ENCODE measurements at places on chromosomes 6 and 20.
A peak's percentile ranks its signal among the peaks of the same experiment; 100 is the strongest.

GRCh38 chr6:80489911-80490635 lies 383.6 kb downstream of the BCKDHB start:
- DNase-seq: no peak

DNA sequence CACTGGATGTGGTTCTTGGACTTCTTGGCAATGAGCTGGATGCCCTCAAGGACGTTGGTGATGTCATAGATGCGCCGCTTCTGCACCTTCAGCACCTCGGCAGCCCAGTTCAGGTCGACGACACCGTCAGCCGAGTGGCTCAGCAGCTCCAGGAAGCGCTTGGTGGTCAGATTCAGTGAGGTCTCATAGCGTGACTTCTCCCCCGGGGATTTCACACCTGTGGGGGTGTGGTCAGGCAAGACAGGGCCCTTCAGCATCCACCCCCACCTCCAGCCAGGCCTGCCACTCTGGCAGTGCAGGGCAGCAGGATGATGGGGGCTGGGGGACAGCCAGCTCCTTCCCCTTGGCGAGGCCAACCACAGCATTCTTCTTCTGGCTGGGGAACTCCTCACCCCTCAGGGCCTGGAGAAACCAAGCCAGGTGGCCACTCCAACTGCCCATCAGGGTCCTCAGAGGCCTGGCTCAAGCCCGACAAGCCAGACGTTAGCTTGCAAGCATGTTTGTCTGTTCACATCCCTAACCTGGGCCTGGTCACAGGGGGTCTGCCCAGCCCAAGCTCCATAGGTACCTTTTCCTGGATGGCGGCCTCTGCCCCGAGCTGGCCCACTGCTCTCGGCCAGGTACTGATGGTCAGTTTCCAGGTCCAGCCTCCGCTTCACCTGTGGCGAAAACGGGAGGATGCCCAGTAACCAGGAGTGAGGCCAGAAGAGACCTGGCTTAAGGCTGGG lies 5.7 kb upstream of the NECAB3 start:
- DNase-seq: peak; percentile 40

DNA sequence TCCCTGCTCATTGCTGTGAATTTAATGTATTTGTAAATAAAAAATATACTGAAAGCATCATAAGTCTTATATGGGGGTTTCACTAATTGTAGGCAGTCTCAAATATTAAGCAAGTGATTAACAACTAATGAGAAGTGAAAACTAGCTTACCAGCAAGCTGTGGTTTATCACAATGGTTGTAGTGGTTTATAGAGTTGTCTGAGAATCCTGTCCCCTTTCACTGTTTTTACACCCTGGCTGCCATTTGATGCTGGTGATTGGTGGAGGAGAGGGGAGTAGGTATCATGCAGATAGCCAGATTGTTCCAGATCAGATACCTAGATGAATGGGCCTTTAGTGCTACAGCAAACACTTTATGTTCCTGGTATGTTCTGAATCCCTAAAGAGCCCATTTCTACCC lies 6.0 kb downstream of the MKKS start:
- no peak for DNase-seq

DNA sequence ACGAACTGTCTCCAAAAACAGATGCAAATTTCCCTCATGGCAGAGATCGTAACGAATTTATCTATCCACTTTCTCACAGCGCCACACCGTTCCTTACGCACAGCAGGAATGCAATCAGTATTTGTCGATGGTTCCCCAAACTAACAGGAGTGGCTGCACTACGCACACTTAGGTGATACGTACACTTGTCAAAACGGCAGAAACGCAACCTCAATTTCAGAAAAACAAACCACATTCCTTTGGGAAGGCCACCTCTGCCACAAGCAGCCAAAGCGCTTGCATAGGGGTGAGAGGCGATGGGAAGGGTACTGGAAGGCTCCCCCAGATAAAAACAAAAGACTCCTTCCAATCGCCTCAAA lies 638 bp downstream of the MDN1 start:
- DNase-seq: no peak

GRCh38 chr6:31622684-31623091 lies 2.2 kb downstream of the PRRC2A start:
- peak; percentile 32 for DNase-seq

DNA sequence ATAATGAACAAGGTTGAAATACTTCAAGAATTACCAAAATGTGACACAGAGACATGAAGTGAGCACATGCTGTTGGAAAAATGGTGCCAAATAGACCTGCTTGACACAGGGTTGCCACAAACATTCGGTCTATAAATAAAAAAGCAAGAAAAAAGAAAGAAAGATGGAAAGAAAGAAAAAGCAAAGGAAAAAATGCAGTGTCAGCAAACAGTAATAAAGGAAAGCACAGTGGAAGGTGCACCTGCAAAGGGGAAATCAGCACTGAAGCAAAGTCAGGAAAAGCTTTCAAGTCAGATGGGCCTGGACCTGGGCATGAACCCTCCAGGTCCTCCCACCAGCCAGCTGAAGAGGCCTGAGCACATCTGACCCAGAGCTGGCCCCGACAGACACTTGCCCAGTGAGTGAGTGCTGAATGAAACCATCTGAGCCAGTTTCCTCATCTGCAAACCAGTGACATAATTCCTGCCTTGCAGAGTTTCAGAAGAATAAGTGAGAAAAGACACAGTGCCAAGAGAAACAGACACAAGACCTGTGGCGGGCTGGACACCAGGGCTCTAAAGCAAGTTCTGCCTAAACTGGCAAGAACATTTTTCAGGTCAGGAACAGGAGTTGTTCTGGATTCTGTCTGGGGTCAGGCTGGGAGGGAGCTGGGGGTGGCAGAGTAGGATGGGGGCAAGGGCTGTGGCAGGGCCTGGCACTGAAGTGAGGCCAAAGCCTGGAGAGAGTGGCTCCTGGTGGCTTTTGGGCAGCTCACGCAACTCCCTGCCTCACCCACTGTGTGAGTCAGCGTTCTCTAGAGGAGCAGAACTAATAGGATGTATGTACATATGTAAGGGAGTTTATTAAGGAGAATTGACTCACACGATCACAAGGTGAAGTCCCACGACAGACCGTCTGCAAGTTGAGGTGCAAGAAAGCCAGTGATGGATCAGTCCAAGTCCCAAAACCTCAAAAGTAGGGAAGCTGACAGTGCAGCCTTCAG lies 23.9 kb upstream of the MICB start:
- DNase-seq: no peak

GRCh38 chr6:39836606-39837005 lies 44.4 kb downstream of the DAAM2 start:
- DNase-seq: no peak

GRCh38 chr20:58634521-58635278 lies 16.4 kb upstream of the STX16 start:
- no peak for DNase-seq

- DNase-seq: peak; percentile 90
Measured at GRCh38 chr20:3407040-3407770, at the start of gene DNAAF9. TSS of gene DNAAF9 (minus strand) at chr20:3407669. CDS start at chr20:3407557, 112 bp downstream.

- DNase-seq: no peak
Measured at GRCh38 chr6:45226081-45226480, 102.0 kb upstream of the RUNX2 start.

- DNase-seq: no peak
Measured at GRCh38 chr6:15881150-15881549, 218.3 kb upstream of the DTNBP1 start.

DNA sequence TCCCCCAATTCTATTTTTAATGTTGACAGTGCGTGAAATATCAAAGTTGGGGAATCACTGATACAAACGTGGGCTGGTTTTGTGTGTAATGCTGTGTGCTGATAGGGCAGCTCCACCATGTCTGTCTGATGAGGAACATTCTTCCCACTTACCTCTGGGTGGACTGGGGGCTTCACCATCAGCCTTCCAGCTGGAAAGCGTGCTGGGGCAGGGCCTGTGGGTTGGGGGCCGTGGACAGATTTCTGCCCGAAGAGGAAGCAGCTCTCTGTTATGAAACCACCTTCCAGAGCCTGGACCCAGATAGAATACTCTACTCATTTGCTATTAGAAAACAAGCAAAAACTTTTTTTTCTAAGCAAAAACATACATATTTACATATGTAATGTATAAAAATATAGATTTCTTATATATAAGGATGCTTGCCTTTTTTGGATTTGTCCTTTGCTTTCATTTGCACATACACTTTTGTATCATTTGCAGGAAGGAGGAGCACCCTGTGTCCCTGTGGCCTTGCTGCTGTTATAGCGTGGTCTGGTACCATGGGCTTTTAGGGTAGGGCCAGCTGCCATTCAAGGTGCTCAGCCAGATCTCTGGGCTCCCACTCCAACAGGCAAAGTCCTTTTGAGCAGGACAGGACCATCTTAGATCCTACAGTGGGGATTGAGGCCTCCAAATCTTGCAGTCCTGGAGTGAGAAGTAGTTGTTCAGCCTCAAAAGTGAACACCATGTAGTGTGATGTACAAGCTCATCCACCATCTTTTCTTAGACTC lies 48.1 kb downstream of the DUSP22 start:
- DNase-seq: no peak

DNA sequence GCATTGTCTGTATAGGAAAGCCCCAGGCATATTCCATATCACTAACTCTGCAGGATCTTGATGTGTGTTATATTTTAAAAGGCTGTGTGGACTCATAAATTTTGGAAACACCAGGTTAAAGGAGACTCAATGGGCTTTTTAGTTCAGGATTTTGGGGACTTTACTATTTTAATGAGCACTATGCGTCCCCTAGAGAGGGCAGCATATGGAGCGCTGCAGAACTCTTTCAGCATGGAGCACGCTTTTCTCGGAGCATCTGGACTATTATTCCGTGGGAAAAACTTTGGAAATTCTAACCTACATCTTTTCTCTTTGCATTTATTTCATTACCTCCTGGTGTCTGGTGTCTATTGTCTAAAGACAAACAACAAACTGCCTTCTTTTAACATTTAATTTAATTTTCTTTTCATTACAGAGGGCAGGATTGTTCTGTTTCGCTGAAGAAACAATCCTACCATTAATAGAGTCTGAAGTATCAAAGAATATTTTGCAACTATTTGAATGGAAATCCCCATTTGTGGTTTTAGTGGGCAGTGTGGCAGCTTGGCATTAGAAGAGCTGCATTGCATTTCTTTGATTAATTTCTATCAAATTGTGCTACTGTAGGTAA lies 399.9 kb upstream of the HSF2 start:
- DNase-seq: no peak

DNA sequence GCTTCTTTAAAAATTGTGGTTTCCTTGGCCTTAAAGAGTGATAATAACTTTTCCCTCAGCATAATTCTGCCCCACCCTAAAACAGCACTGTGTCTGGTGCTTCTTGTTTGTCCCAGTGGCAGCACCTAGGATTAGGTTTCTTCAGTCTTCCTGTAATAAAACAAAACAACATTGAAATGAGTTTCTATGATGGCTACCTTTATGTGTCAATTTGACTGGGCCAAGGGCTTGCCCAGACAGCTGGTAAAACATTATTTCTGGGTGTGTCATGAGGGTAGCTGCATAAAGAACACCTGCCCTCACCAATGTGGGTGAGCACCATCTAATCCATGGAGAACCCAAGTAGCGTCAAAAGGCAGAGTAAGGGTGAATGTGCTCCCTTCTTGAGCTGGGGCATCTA lies 117.8 kb downstream of the QRSL1 start:
- no peak for DNase-seq

- DNase-seq: no peak
Measured at GRCh38 chr6:68722891-68723527, 87.9 kb downstream of the ADGRB3 start.

GRCh38 chr6:150764334-150765066 lies 101.0 kb upstream of the MTHFD1L start:
- no peak for DNase-seq

DNA sequence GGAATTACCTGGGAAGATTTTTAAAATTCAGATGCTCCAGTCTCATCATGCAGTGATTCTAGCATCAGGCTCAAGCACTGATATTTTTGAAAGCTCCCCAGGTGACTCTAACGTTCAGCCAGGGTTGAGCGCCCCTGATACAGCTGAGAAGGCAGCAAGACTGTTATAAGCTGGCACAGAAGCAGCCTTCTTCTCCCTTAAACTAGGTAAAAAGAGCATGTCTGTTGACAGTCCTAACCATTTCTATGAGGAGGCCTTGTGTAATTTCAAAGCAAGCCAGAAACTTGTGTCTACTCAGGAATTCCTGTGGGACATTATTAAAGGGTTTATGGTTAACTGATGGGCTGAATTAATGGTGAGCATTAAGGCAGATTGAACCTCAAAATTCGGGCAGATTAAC lies 141.9 kb downstream of the PDE7B start:
- no peak for DNase-seq

DNA sequence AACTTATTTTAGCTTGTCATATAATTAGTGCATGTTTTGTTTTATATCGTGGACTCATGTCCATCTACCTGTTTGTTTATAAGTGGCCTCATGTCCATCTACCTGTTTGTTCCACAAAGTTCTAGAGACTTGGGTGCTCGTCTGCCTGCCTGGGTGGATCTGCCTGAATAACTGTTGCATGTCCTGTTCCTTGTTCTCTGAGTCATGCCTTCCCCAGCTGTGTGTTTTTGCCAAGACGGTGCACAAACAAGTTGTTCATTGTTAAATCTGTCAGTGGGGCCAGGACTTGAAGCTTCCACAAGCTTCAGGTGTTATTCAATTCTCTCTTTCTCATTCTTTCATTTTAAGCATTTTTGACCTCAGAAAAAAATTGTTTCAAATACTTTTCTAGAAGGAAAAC lies 358.0 kb upstream of the CITED2 start:
- DNase-seq: no peak

DNA sequence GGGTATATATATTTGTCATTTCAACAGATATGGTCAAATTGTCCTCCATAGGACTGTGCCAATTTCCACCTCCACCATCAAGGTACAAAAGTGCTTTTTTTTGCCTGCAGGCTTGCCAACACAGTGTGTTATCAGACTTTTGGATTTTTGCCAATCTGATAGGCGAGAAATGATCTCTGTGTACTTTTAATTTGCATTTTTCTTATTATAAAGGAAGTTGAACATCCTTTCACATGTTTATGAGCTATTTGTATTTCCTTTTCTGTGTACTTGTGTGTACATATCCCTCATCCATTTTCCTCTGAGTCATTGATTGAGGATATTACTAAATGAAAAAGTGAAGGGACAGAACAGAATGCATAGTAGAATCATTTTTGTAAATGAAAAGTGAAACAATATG lies 39.0 kb upstream of the PTPN1 start:
- DNase-seq: no peak

GRCh38 chr20:44918761-44919160 lies 8.9 kb downstream of the PABPC1L start:
- no peak for DNase-seq

DNA sequence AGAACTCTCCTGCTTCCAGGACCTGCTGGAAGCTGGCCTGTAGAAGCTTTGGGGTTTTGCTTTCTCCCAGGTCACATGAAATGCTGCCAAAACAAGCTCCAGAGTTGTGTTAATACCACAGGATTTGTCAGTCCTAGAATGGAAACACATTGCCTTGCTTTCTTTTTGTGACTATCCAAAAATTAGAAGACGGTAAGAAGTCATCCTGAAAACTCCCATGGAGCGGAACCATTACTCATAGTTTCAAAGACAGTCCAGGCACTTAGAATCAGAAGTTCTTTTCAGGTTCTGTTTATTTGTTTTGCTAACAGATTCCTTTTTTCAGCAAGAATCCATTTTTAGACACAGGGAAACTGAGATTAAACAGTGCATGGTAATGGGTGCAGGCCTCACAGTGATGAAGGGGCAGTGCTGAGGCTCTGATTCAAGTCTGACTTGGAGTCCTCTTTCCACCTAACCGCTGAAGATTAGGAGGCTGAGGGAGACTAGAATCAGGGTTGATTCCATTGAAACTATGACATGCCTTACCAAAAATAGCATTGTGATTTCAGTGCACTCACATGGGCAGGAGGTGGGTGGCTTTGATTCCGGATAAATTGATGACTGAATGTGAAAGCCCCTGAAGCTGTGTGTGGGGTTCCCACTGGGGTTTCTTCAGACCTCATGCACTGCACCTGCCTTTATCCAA lies 72.2 kb upstream of the NAA20 start:
- no peak for DNase-seq
